WERI-Rb-1 (cell line): ENCODE measurements at places on chromosomes 2 and 18.
A peak's percentile ranks its signal among the peaks of the same experiment; 100 is the strongest.

DNA sequence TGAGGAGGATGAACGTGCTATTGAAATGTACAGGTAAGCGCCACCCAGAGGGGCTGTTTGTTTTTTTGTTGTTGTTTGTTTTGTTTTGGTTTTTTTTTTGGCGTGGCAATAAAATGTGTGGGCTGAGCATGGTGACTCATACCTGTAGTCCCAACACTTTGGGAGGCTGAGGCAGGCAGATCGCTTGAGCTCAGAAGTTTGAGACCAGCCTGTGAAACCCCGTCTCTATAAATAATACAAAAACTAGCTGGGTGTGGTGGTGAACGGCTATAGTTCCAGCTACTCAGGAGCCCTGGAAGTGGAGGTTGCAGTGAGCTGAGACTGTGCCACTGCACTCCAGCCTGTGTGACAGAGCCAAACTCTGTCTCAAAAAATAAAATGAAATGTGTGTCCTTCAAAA, 6.2 kb downstream of the PDCL3 start:
- no peak for DNase-seq

GRCh38 chr2:210503001-210503623, 26.6 kb upstream of the LANCL1 start:
- peak; percentile 45 for DNase-seq

DNA sequence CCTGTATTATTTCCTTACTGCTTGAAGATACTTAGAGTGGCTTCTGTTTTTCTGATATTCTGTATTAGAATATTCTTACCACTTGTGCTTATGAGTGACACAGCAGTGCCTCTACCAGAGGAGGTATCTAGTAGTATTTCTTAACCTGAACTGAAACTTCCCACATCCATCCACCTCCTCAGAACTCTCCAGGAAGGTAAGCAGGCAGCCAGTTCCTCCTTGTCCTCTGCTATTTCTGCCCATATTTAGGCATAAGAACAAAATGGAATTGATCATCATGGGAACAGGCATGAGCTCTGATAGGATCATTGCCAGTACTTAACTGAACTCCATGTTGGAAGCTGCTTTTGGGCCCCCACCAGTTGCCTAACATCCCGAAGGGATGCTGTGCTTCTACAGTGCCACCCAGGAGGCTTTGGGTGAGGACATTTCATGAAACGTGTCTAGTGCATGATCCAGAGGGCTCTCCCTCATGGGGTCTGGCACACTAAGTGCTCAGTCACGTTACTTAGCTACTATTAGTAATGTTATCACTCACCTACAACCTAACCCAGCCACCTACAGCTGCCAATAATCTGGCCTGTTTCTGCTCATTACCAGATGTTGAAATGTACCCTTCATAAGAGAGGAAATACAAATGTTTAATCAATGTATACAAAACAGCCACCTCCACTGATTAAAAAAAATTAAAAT, 520.7 kb downstream of the EIPR1 start:
- no peak for DNase-seq

- DNase-seq = peak; percentile 74
These were observed at the start of gene FIGN for GRCh38 chr2:163735685-163736432. FIGN (minus strand) TSS chr2:163736008; CDS start chr2:163734927, 1,081 bp downstream.

GRCh38 chr18:37392648-37393047, 172.9 kb downstream of the CELF4 start:
- no peak for DNase-seq

DNA sequence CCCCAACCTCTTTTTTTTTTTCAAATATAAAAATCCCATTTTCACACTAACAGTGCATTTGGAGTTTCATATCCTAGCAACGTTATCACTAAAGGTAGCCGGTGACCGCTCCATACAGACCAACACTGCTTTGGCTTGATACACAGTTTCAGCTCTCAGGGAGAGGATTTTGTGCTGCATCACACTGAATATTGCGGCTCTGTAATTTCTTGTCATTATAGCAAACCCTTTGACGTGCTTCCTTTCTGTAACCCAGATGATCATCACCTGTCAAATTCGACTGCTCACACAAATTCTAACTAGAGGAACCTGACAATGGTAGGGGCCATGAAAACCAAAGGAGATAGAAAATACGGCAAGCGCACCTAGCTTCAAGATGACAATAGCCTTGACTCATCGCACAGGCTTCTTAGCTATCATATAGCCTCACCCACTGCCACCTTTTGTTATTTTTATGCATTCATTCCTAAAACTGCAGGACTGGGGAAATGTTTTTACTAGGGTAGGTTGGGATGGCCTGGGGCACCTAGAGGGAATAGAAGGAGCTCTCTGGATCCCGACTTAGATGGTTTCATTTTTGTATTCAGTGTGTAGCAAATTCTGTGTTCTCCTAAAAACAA, 582.9 kb upstream of the PIK3C3 start:
- no peak for DNase-seq

GRCh38 chr18:70288851-70289328, at the start of gene SOCS6:
SOCS6 (plus strand) TSS chr18:70289045; CDS start chr18:70324669, 35,624 bp downstream.
- peak; percentile 41 for DNase-seq

- no peak for DNase-seq
These were observed 859.2 kb downstream of the CNTNAP5 start for GRCh38 chr2:124884315-124884714.

GRCh38 chr2:21819454-21819853, 695.7 kb downstream of the TDRD15 start:
- DNase-seq = no peak

- peak; percentile 27 for DNase-seq
These were observed 28.4 kb upstream of the C2orf69 start for GRCh38 chr2:199882667-199883066.

- no peak for DNase-seq
These were observed 311.4 kb downstream of the PTPRM start for GRCh38 chr18:7878265-7879211.

- DNase-seq = no peak
These were observed 15.9 kb upstream of the ZBTB14 start for GRCh38 chr18:5311301-5311989.

DNA sequence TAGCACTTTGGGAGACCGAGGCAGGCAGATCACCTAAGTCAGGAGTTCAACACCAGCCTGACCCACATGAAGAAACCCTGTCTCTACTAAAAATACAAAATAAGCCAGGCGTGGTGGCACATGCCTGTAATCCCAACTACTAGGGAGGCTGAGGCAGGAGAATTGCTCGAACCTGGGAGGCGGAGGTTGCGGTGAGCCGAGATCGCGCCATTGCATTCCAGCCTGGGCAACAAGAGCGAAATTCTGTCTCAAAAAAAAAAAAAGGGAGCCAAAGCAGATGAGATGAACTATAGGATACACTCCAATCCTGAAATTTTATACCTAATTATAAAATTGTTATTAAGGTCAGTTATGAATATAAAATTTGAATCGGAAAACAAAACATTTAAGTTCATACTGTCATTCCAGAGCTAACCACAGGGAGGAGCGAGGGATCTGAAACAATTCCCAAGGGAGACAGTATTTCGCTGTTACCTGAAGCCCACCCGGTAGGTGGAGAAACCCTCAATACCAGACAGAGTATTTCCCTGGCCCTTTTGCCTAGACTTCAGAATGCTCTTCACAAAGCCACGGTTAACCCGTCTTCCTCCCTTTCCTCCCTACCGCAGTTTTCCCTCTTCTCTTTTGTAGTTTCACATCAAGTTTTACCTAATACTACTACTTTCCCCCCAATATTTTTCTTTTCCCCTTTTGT, 1.4 kb downstream of the PPM1G start:
- DNase-seq = peak; percentile 72

- DNase-seq = no peak
These were observed 195.9 kb downstream of the RTP5 start for GRCh38 chr2:242065426-242065825.

GRCh38 chr2:118806797-118807667, 40.4 kb downstream of the EN1 start:
- DNase-seq = no peak

GRCh38 chr2:109715313-109715805, 78.7 kb upstream of the RGPD5 start:
- DNase-seq = no peak

DNA sequence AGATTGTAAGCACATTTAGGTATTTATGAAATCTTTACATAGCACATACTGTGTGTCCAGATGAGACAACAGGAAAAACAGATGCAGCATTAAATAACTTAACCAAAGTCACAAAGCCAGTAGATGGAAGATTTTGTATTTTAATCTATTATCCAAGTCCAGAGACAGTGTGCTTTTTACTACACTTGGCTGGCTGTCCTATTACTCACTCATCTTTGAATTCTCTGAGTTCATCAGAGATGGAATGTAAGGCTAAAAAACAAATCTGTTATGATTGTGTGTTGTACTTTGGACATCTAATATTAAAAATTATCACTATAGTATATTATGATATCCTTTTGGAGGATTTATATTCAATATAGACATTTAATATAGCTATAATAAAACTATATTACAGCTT, 1189.4 kb downstream of the DSC3 start:
- no peak for DNase-seq

DNA sequence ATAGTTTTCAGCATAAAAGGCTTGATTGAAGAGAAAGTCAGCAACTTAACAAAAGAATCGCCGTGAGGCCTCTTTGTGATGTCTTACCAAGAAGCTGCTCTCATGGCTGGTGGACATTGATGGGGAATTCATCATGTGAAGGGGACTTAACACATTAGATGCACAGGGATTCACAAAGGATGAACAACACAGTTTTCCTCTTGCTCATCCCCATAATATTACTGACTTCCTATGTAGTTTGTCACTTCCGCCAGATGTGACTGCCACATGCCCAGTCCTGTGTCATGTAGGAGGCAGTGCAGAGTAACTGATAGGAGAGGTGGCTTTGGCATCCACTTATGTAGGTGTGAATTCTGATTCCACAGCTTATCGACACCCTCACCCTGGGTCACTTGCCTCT, 232.6 kb upstream of the LYPD1 start:
- no peak for DNase-seq

DNA sequence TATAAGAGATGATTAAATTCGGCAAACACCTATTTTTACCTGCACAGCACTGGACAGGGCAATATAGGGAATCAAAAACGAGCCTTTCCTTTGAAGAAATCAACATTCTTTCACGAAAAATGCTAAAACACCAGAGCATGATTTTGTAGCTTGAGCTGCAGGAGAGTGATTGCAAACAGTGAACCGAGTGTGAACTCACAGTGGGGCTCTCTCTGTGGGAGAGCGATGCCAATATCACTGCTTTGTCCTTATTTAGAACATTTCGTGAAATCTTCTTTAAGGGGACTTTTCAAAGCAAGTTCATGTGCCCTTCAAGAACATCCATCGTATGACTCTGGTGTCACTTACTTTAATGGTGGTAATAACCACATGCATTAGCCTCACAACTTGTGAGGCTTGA, 238.8 kb downstream of the CD226 start:
- no peak for DNase-seq

DNA sequence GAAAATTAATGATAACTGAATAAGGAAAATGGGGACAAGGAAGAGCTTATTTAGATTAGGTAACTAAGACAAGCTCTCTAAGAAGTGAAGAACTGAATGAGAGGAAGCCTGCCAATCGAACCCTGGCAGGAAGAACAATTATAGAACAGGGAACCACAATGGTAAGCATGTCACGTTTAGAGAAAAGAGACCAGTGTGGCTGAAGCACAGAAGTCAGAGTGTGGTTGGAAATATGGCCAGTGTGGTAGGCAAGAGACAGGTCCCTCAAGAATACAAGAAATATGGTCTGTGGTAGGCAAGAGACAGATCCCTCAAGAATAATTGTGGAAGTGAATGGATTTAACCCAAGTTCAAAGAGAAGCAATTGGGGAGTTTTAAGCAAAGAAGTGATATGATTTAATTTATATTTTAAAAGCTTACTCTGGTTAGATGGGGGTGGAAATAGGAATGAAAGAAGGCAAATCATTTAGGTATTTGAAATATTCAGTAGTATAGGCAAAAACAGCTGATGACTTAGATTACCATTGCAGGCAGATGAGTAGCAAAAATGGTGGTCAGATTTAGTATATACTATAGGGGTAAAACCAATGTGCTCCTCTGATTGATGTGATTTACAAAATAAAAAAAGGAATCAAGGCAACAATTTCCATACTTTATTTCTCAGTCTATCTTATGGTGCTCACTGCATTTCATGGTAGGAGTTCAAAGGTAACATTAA, 38.8 kb upstream of the ERMN start:
- DNase-seq = no peak

DNA sequence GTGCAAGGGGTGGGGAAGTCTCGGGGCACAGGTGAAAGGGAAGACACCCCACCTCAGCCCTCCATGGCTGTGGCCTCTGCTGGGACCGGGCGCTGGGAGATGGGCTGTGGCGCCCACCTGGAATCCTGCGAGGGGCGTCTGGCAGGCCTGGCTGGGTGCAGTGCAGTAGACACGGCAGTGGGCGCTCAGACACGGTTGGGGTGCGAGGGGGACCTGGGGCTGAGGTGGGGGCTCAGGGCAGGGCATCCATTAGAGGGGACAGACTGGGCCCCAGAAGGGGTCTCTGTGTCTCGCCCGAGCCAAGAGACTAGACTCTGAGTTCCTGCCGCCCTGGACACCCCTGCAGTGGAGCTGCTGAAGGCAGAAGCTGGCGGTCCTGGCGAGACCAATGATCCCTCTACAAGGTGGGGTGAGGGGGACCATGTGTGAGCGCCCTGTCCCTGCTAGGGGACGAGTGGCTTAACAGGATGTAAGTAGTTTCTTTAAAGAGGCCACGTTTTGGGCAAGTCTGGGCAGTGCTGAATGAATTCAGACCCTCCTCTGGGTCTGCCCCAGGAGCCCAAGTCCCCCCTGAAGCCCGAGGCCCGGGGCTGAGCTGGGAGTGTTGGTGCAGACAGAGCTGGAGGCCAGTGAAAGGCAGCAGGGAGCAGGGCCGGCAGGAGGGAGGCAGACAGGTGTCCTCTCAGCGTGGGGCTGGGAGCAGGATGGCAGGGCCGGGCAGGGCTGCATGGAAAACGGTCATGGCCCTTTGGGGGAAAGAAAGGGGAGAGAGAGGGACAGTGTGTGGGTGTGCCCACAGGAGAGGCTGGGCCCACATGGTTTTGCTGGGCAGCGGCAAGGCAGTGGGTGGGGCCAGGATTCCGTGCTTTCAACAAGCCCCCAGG, 57.2 kb downstream of the HS6ST1 start:
- DNase-seq = peak; percentile 42

GRCh38 chr2:33377048-33377447, 99.4 kb upstream of the RASGRP3 start:
- DNase-seq = no peak

DNA sequence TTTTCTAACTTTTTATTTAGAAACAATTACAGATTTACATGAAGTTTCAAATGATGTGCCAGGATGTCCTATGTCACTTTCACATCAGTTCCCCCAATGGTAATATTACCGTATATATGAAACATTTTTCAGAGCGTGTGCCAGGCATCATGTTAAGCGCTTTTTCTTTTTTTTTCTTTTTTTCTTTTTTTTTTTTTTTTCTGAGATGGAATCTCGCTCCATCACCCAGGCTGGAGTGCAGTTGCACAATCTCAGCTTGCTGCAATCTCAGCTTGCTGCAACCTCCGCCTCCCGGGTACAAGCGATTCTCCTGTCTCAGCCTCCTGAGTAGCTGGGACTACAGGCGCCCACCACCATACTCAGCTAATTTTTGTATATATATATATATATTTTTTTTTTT, 5.6 kb upstream of the PPP4R1 start:
- DNase-seq = no peak

- no peak for DNase-seq
These were observed 78.4 kb downstream of the TGFA start for GRCh38 chr2:70475266-70475665.

GRCh38 chr2:218547978-218548377, 20.2 kb downstream of the USP37 start:
- DNase-seq = no peak

GRCh38 chr18:48776641-48777025, 174.1 kb downstream of the SMAD7 start:
- peak; percentile 51 for DNase-seq
